Coronary artery (tissue), 2 donors: ENCODE measurements at places on chromosomes 7 and 10.
A peak's percentile ranks its signal among the peaks of the same experiment; 100 is the strongest.

GRCh38 chr10:34254596-34254995, 560.5 kb downstream of the PARD3 start:
- no peak for DNase-seq

DNA sequence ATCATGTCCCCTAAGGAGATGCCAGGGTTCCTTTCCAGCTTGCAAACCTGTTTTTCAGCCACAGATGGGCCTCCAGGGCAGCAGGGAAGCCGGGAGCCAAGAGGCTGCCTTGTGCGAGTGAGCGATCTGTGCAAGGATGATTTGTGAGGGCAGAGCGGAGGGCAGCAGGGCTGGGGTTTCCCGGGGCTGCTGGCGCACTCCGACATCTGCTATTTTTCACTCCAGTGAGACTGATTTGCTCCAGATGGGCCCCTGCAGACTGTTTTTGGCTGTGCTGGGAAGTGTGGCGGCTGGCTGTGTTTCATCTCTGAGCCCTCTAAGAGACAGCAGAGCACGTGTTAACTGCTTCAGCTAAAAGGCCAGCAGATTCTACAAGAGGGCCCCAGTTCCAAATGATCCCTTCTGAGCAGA, 466.2 kb downstream of the TYW1 start:
- no peak for DNase-seq

DNA sequence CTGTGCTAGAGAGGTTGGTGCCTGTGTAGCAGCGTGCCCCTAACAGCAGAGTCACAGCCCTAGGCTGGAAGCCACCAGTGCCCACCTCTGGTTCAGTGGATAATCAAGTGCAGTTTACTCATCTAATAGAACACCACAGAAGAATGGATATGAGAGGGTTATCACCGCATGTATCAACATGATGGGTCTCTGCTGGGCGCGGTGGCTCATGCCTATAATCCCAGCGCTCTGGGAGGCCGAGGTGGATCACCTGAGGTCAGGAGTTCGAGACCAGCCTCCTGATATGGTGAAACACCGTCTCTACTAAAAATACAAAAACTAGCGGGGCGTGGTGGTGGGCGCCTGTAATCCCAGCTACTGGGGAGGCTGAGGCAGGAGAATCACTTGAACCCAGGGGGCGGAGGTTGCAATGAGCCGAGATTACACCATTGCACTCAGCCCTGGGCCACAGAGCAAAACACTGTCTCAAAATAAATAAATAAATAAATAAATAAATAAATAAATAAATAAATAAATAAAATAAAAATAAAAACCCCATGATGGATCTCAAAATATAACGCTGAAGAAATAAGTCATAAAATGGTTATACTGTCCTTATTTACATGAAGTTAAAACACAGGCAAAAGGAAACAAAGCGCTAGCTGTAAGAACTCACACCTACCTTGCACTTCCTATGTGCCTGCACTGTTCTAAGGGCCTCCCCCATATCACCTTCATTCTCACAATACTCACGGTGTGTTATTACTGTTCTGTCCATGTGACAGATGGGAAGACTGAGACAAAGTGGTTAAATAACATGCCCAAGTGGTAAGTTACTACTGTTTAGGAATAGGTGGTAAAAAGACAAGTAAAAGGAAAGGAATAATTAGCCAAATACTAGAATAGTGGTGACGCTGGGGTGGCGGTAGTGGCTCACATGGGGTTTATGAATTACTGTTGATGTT, 70.9 kb downstream of the AMZ1 start:
- no peak for DNase-seq

GRCh38 chr7:121214657-121215056, 114.1 kb upstream of the WNT16 start:
- no peak for DNase-seq

DNA sequence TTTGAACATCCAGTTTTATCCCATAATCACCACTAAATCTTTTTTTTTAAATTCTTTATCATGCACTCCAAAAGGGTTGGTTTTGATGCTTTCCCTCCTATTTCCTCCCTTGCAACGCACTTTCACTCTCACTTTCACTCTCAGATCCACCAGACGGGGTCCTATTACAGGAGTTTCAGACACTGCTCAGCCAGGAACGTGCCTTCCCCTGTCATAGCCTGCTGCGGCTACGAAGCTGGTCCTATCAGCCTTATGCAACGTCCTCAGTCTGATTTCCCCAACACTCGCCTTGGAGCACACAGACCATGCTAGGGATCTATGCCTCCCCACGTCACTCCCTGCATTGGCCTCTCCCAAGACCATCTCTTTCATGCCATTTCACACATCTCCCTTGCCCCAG, 23.4 kb downstream of the ZPBP start:
- DNase-seq, result no peak

- DNase-seq, result no peak
Observed at GRCh38 chr7:143222782-143223181, 945 bp downstream of the TAS2R40 start.

GRCh38 chr10:52481986-52482555, 168.0 kb downstream of the DKK1 start:
- no peak for DNase-seq

- no peak for DNase-seq
Observed at GRCh38 chr7:154503962-154504550, 451.9 kb downstream of the DPP6 start.

DNA sequence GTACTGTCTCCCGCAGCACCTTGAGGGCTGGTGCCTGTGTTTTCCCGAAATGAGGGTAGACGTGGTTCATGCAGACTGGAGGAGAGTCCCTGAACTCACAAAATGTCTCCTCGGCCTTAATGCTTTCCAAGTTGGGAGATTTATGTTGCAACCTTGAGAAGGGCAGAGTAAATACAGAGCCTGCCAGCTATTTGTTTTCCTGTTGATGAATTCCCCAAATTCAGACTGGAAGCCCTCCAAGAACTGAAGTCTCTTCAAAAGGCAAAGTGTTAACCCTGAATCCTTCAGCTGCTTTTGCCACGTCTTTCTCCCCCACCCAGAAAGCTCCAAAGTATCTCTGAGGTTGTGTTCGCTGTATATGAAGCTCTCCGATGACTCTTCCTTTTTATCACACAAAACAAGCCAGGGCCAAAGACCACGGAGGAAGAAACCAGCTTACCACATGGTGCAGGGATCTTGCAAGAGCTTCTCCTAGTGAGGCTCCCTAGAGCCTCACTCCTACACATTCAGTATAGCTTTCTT, 254.7 kb upstream of the NFE2L3 start:
- no peak for DNase-seq

DNA sequence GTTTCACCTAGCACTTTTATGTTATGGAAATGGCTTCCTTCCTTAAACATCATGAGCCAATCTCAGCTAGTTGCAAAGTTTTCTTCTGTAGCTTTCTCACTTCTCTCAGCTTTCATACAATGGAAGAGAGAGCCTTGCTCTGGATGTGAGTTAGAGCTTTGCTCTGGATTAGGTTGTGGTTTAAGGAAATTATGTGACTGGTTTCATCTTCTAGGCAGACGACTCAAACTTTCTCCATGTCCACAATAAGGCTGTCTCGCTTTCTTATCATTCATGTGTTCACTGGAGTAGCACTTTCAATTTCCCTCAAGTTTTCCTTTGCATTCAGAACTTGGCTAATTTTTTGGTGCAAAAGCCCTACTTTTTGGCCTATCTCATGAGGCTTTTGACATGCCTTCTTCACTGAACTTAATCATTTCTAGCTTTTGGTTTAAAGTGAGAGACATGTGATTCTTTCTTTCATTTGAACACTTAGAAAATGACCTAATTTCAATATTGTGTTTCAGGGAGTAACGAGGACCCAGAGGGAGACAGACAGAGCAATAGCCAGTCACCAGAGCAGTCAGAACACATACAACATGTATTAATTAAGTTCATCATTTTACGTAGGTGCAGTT, 49.8 kb downstream of the CNOT4 start:
- no peak for DNase-seq

DNA sequence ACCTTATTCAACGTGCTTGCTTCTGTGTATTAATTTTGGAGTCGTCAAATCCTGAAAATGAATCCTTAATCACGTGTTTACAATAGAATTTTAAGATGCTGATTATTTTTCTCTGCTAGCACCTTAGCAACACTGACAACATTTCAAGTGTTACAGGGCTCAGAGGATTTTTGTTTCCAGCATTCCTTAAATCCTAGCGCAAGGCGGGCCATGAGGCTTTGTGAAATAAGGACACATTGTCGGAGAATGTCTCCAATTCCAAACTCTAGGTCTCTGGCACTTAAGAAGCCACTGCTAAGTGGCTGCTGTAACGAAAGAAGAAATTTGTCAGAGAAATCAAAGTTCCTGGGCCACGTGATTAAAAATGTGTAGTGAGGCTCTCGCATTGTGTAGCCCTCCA, 390.9 kb upstream of the CELF2 start:
- no peak for DNase-seq

GRCh38 chr10:6343305-6344010, 140.7 kb downstream of the PFKFB3 start:
- no peak for DNase-seq

- DNase-seq, result peak; percentile 40
Observed at GRCh38 chr10:86362129-86362527, 4.5 kb downstream of the GRID1 start.

DNA sequence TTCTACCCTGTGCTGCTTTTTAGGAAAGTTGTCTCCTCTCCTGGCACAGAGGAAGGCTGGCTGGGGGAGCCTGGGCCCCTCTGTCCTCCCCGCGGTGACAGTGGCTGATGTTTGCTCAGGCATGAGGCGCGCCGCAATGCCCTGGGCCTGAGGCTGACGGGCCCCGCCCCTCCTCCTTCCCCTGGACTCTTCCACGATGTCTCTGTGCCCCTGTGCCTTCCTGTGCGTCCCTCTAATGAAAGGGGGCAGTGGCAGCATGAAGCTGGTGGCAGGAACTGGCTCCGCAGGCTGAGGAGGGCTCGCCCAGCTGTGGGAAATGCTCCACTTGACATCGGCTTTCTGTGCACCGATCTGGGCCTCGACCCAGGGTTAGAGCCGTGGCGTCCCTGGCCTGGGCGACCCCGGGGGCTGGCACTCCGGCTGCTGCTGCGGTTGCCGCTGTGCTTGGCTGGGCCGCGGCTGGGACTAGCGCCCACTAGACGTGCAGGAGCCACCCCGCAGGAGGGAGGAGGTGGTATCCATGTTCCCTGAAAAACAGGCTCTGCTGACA, 67.9 kb downstream of the ZNF680 start:
- no peak for DNase-seq

GRCh38 chr10:43049081-43049551, 27.8 kb upstream of the RET start:
- peak; percentile 33 for DNase-seq

DNA sequence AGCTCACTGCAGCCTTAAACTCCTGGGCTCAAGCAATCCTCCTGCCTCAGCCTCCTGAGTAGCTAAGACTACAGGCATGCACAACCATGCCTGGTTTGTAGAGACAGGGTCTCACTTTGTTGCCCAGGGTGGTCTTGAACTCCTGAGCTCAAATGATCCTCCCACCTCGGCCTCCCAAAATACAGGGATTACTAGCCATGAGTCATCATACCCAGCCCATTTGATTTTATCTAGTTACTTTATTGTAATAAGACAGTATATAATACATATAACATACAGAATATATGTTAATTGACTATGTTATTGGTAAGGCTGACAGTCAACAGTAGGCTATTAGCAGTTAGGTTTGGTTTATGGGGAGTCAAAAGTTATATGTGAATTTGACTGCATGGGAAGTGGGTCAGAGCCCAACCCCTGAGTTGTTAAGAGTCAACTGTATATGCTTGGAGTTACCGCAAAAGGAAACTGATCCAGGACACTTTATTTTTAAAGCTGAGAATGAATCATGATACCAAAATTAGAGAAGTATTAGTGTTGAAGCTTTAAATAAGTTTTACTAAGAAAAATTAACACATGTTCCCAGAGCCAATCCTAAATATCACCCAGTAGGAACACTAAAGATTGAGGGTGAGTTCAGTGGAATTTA, 20.7 kb upstream of the KMT2E start:
- DNase-seq, result no peak

DNA sequence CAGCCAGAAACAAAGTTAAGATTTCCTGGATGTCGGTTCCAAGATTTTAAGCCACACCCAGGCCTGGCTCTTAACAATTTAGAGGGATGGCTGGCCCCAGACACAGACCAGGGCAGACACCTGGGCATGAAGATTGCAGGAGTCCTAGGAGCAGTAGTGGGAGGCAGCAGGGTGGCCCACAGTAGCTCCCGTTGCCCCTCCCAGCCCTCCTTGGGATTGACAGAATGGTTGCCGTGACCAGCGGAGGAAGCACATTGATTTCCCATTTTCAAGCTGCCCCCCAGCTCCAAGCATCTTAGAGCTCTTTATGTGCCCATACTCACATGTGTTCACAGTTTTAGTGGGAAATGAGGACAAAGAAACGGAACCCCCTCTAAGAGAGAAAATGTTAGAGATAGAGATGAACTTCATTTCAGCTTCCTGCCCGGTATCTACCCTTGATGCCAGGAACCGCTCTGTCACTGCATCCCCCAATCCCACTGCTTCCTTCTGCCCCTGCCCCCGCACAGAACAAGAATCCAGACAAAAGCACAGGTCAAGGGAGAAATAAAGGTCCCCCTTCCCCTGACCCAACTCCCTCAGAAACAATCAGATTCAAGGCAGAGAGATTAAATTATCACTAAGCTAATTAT, 101.1 kb downstream of the PLXNA4 start:
- DNase-seq, result no peak

DNA sequence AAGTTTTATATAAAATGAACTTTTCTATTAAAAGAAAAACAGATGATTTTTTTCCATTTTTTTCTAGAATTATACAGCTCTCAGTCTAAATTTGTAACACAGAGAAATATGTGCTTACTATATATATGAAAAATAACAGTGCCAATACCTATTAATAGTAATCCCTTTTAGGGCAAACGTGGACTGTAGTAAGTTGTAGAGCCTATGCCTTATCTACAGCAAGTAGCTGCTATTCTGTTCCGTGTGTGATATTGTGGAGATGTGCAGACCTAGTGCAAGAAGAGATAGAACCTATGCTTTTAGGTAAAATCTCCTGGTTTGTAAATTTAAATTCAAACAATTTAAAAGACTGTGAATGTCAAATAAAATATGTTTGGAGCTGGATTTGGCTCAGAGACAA, 72.9 kb downstream of the FAS start:
- DNase-seq, result no peak

DNA sequence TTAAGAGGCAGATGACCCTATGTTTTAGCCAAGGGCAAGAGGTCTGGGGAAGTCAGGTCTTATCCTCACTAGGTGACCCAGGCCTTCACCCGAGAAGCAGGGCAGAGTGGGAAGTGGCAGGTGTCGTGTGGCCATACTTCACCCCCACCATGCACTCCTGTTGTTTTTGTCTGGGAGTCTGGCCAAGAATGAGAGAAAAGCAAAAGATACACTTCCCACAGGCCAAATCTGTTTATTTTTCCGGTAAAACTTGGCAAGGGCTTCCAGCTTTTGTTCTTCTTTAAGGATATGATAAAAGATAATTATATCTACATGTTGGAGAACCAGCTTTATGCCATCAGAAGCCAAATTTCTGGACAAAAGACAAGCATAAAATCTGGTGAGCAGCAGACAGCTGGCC, 137.4 kb upstream of the CDC14C start:
- no peak for DNase-seq
